Erythroblast (primary cell): ENCODE measurements at places on chromosomes 5 and 9.
A peak's percentile ranks its signal among the peaks of the same experiment; 100 is the strongest.

DNA sequence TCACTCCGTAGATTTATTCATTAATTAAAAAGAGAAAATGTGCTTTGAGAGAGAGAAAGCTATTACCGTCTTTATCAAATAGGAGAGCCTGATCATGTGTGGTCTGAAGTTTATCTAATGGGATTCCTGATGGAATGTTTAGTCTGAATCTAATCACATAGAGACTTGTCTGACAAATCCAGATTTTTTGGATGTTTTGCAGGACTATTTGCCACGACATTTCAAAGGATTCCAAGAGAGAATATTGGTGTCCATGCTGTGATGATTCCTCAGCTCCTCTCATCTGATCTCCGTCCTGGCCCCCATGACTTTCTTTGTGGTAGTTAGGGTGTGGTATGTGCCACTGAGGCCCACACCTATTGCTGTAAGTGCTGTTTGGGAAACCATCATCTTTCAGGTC lies 20.1 kb upstream of the CDKN2B start:
- DNase-seq: no peak

- no peak for DNase-seq
Observed at GRCh38 chr5:136084698-136085097, 47.9 kb upstream of the SMAD5 start.

DNA sequence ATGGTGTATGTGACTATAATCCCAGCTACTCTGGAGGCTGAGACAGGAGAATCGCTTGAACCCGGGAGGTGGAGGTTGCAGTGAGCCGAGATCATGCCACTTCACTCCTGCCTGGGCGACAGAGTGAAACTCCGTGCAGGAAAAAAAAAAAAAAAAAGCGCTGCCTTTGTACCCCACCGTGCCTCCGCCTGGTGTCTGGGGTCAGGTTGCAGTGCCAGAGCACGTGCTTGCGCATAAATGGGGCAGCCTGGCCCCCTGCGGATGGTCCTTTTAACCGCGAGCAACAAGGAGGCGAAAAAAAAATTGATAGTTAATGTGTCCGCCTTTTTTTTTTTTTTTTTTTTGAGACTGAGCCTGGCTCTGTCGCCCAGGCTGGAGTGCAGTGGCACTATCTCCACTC lies 6.3 kb upstream of the CCNB1 start:
- no peak for DNase-seq

- no peak for DNase-seq
Observed at GRCh38 chr5:93415819-93416218, 165.2 kb downstream of the NR2F1-AS1 start.

DNA sequence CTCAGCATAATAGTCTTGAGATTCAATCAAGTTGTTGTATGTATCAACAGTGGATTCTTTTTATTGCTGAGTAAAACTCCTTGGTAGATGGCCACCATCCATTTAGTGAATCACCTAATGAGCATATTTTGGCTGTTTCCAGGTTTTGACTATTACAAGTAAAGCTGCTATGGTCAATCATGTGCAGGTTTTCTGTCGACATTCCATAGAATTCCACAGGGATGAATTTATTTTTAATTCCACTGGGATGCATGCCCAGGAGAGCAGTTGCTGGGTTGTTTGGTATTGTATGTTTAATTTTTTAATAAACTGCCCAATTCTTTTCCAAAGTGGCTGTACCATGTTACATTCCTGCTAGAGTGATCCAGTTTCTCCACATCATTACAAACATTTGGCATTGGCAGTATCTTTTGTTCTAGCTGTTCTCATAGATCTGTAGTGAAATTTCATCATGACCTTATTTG lies 10.5 kb upstream of the S1PR3 start:
- DNase-seq: no peak

- DNase-seq: no peak
Observed at GRCh38 chr5:74261866-74262265, 378.7 kb downstream of the ENC1 start.

- no peak for DNase-seq
Observed at GRCh38 chr5:76224898-76225297, 141.7 kb downstream of the SV2C start.

- peak; percentile 6 for DNase-seq
Observed at GRCh38 chr9:5389109-5389732, 48.5 kb downstream of the PLGRKT start.

- DNase-seq: no peak
Observed at GRCh38 chr5:113036321-113036720, 59.7 kb downstream of the DCP2 start.

GRCh38 chr5:5492087-5492933 lies 69.8 kb downstream of the ICE1 start:
- DNase-seq: peak; percentile 70

- no peak for DNase-seq
Observed at GRCh38 chr9:34501889-34502425, 20.8 kb downstream of the ENHO start.

DNA sequence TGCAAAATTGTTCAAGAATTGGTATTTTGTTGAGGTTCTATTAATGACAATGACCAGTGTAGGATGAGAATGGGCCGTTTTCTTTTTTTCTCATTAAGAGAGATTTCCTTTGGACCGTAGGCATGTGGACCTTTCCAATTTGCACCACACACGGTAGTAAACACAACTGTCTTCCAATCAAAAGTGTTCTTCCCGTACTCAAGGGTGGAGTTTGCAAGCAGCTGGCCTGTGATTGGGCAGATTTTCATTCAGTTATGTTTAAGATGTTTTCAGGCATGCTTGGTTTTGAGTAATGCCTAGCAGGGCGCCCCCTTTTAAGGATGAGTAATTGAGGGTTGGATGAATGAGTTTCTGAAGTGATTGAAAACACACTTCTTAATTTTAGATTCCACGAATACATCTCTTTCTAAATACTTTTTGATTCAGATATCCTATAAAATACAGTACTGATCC lies 2.5 kb downstream of the KDM3B start:
- peak; percentile 84 for DNase-seq

- DNase-seq: no peak
Observed at GRCh38 chr5:65919773-65920172, 6.6 kb upstream of the ERBIN start.

- DNase-seq: peak; percentile 28
Observed at GRCh38 chr5:95729115-95730010, 1.8 kb upstream of the RHOBTB3 start.

- no peak for DNase-seq
Observed at GRCh38 chr5:55836191-55836590, 15.0 kb upstream of the IL31RA start.

DNA sequence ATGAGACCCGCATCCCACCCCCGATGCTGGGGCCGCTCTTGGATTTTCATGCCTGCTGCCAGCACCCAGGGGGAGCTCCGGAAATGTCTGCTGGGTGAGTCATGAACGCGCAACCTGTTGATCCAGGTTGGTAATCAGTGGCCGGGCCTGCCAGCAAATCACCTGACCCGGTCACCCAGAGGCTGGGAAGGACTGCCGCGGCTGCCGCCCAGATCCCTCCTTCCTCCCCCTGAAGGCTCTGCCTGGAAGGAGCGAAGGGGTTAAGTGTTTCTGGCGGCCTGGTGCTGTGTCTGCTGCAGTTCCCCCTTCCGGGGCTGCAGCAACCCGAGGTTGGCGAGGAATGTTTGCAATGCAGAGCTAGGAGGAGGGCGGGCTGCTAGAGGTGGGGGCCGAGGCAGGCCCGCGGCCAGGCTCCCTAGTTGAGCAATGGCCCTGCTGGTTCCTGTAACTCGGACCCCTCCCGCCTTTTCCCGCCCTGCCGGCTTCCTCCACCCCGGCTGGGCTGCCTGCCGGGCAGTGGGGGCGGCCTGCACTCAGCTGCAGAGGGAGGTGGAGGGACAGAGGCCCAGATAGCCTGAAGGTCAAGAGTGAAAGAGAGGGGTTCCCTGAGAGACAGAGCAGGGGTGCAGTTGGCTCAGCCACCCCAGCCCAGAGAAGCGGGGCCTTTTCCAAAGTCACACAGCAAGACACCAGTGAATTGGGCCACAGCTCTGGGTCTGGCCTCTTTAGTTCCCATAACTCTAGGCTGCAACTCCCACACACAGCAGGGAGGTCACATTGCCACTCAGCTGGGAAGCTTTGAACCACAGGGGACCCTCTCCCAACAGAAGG lies 156.3 kb upstream of the IER5L start:
- DNase-seq: no peak

- no peak for DNase-seq
Observed at GRCh38 chr9:4167728-4168127, 132.1 kb downstream of the GLIS3 start.

DNA sequence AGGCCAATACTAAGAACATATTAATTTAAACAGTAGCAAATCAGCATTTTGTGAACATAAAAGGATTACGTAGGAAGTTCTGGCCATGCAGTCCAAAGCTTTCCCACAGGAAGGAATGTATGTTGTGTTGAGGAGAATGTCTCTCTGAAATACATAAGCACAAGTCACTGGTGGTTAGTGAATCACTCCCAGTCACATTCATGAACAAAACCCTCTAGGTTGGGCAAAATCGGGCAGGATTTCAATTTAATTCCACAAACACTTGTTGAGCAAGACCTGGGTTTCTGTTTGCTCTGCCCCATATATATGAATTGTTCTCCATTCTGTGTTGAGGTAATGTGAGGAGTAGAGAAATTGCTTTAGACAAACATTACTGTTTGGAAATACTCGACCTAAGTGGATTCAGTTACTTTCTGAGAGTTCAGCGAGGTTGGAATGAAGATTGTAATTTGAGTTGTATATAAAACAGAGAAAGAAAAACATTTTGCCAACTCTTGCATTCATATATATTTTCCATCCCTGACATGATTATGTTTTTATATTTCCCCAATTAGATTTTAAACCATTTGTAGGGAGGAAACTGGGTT lies 127.6 kb upstream of the RPS23 start:
- DNase-seq: no peak

DNA sequence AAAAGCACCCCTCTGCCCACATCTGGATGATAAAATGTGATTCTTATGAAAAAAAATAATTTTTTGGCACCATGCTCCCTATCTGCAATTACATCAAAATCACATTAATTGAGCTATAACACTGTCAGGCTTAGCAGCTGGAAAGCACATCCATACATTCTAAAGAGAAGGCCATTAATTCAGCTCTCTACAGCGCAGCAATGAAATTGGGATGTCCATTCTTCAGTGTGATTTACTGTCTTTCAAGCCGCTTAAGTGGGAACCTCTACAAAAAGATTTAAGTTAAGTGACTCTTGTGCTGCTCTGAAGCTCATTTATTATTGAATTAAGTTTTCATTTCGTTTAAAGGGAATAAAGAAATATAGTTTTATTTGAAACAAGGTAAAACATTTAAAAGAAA lies 171.3 kb downstream of the EBF1 start:
- DNase-seq: no peak

DNA sequence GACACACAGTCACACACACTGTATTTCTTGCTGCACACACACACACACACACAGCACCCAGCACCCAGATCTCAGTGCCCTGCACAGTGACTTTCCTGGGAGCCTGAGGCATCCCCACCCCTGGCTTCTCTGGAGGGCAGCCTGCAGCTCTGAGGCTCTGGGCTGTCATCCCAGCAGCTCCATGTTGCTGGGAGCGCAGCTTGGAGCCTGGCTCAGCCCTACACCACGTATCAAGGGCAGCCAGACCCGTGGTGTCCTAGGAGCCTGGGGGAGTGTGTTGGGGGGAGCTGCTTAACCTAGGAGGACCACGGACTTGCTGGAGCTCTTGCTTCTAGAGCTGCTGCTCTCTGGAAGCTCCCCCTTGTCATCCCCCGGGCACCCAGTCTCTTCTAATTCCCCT lies 5.2 kb downstream of the IER5L start:
- no peak for DNase-seq

DNA sequence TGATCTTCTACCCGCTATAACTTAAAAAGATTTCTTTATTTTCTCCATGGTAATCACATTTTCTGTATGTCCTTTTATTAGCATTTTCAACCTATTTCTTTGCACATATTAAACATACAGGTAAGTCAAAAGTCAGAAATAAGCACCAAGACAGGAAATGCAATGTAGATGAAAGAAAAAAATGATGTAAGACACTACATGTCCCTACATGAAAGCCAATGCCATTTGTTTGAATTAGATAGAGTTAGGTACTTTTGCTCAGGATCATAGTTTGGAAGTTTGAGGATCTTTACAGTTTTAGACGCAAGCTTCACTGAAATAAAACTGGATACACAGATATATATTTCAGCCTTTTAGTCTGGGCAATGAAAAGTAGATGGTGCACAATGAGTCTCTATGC lies 453.1 kb upstream of the MEF2C start:
- no peak for DNase-seq

GRCh38 chr5:101943784-101944183 lies 352.3 kb downstream of the SLCO4C1 start:
- DNase-seq: no peak

DNA sequence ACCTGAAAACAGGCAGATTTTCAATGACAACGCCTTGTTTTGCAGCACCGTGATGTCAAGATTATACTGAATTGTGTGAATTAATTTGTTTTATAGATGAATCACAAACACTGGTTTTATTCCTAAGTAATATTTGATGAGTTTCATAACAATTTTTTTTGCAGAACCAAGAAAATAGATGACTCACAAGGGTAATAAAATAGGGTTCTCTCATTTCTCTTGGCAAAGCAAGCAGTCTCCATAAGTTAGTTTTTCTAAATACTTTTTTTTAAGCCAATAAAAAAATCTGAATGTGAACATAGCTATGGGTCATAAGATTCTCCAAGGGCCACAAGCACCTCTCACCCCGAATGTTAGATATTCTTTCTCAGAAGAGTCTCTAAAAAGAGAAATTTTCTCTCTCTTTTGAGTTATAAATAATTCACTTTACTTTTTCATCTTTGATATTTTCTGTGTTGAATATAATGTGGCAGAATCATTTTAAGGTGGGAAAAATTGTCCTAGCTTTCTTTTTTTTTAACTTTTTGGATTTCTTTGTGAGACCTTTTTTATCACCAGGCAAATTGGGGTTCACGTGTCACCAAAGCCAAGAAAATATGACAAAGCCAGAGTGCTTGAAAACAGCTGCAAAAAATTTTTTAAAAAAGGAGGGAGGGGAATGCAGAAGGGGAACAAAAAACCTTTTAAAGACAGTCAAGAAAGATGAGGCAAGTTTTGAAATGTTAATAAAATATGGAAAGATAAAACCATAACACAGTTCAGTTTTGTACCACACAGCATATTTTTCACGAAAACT lies 174.6 kb upstream of the DAPK1 start:
- no peak for DNase-seq

GRCh38 chr5:113891491-113891890 lies 378.0 kb downstream of the YTHDC2 start:
- no peak for DNase-seq

DNA sequence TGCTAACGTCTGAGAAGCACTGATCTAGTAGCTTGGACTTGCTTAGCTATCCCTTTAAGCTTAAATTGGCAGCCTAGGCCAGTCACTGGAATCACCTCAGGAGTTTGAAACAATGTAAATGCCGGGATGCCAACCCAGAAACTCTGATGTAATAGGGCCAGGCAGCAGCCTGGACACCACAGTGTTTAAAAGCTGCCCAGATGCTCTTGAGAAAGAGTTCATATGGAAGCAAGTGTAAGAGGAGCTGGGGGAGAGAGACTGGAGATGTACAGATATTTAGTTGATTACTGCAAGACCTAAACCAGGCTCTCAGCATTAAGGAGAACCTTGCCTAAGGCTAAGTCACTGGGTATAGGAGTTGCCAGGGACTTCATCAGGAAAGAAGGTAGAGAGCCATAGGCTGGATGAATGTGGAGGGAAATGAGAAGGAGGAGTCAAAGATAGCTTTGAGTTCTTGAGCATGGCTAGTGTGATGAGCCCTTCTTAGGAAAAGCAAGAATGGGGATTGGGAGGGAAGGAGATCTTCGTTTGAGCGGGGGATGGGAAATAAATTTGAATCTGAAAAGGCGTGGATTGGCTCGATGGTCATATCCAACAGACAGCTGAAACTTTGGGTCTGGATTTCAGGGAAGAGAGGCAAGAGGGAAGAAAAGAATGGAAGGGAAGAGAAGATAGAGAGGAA lies 392.9 kb upstream of the WWC1 start:
- no peak for DNase-seq

- no peak for DNase-seq
Observed at GRCh38 chr5:5675511-5675910, 253.0 kb downstream of the ICE1 start.
